ENCODE measurements at places on chromosomes 13 and 19.

GRCh38 chr19:6181119-6181518 is 45.7 kb downstream of the ACSBG2 start:
- no peak for DNase-seq

GRCh38 chr13:39481491-39481890 is 121.5 kb downstream of the LHFPL6 start:
- no peak for DNase-seq

GRCh38 chr19:47674548-47674947 is 38.7 kb upstream of the EHD2 start:
- DNase-seq, result no peak

DNA sequence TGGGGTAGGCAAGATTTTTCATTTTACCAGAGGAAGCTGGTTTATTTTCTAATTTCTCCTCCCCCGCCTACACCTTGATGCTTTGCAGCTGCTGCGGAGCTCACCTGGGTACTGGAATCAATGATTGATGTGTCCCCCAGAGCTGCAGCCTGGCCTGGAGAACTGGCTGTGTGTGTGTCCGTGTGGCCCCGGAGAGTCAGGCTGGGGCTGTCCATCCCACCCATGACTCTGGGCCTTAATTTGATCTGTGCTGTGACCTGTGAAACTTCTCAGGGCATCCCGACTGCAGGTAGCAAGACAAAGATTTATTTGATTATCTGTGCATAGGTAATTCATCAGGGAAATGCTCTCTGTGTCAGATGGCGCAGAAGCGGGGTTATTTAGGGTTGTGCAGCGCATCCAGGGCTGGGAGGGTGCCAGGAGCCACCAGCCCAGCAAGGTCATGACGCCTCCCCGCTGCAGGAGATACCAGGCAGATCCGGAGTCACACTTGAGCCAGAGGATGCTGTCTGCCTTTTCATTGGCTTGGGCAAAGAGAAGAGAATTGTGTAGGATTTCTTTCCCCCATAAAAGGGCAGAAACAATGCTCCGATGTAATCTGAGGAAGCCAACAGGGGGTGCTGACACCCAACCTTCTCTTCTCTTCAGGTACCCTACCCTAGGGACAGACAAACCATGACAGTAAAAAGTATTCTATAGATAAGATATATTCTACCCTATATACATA is 346.6 kb downstream of the TSHZ3 start:
- DNase-seq, result no peak

- peak; percentile 4 for DNase-seq
Observed at GRCh38 chr19:29785955-29786589, 25.7 kb upstream of the CCNE1 start.

GRCh38 chr19:36972571-36972970 is 56.4 kb downstream of the ZNF568 start:
- no peak for DNase-seq

- DNase-seq, result no peak
Observed at GRCh38 chr13:99639126-99639525, 137.9 kb downstream of the TM9SF2 start.

DNA sequence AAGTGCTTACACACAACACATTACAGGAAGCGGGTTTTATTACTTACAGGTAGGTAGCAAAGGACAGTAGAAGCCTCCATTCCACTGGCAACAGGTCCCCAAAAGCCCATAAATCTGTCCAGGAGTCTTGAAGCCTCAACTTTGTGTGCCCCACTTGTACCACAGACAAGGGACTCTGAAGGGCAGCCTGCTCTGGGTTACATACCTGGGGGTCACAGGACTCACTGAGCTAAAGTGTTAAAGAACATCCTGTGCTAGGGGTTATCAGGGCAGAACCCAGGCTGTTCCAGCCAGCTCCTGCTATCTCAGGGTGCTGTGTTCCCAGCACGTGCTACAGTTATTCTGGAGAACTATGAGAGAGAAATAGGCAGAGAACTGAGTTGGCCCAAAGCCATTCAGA is 230.9 kb upstream of the SLC10A2 start:
- no peak for DNase-seq

- DNase-seq, result no peak
Observed at GRCh38 chr19:38545596-38545995, 72.2 kb downstream of the MAP4K1 start.

GRCh38 chr13:45337395-45337794 is 3.6 kb downstream of the TPT1 start:
- no peak for DNase-seq

DNA sequence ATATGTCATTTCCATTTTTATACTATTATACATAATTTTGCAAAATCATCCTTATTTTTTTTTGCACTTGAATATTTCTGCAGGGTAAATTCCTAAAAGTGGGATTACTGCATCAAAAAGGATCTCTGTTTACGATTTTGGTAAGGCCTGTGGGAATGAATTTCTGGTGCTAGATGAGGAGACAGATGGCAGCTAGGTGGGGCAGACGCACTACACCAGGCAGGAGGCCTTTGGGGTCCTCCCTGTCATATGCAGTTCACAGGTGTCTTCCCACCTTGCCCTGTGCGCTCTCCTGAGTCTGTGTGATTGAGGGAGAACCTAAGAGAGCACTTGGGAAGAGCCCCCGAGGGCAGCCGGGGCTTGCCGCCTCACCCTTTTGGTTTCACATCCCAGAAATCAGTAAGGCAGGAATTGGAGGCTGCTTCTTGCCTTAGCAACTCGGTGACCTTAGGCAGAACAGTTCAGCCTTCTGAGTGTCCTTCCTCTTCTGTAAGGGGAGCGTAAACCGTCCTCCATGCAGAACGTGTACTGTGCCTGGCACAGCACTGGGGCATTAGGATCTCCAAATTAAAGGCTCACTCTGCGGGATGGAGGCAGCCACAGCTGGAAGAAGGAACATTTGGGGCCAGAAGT is 13.4 kb upstream of the GJB2 start:
- DNase-seq, result no peak

DNA sequence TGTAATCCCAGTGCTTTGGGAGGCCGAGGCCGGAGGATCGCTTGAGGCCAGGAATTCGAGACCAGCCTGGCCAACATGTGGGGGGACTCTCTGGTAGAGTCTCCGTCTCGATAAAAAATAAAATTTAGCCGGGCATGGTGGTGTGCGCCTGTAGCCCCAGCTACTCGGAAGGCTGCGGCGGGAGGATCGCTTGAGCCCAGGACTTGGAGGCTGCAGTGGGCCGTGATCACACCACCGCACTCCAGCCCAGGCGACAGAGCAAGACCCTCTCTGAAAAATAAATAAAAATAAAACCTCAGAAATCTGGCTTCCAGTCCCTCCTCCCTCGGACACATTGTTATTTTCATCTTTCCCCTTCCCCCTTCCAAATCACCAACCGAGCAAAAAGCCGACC is 332 bp downstream of the IRGQ start:
- no peak for DNase-seq

GRCh38 chr13:31328549-31329235 is 128.9 kb downstream of the B3GLCT start:
- DNase-seq, result no peak

DNA sequence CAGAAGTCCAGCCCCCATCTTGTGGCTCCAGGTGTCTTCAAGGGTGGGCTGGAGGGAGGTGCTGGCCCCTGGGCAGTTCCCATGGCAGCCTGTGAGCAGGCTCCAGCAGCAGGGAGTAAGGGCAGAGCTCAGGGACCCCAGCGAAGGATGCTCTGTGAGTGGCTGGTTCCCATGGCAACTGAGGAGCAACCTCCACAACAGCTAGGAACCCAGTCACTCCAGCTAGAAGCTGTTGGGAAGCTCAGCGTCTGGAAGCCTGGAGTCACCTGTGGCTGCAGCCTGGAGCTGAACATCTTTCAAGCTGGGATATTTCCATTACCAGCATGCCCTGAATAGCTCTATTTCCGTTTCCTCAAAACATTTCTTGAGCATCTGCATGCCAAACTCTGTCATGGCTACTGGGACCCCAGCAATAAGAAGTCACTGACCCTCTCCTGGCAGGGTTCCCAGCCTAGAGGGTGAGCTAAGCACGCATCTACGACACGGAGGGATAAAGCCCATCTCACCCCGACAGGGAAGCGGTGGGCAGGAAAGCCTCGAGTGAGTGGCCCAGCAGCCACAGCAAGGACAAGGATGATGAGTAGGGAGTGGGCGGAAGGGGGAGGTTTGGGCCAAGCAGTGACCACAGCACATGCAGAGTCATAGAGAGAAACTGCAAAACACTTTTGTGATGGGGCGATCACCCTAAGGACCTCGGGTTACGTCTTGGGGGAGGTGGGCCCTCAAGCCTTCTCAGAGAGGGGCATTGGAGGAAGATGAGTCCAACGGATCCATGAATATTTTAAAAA is 52.6 kb downstream of the ALOX5AP start:
- no peak for DNase-seq

DNA sequence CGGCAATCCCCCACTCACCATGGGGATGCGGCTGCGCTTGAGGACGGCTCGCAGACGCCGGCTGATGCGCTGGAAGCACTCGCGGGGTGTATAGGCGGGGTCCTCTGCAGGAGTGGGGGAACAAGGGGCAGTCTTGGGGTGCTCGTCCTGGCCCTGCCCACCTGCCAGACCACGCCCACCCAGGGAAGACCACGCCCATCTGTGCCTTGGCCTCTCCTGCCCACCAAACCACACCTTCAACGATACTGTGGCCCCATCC is 6.7 kb downstream of the RNU6-9 start:
- no peak for DNase-seq

- DNase-seq, result no peak
Observed at GRCh38 chr13:30016398-30016797, 166.0 kb upstream of the UBL3 start.

GRCh38 chr19:50331221-50331993 is 2.2 kb upstream of the KCNC3 start:
- no peak for DNase-seq

- no peak for DNase-seq
Observed at GRCh38 chr13:66347486-66348117, 882.5 kb downstream of the PCDH9 start.

All from CD4-positive, alpha-beta T cell treated with Interferon alpha-2 for 1 hour (primary cell).